ENCODE measurements at places on chromosomes 5 and 9.

DNA sequence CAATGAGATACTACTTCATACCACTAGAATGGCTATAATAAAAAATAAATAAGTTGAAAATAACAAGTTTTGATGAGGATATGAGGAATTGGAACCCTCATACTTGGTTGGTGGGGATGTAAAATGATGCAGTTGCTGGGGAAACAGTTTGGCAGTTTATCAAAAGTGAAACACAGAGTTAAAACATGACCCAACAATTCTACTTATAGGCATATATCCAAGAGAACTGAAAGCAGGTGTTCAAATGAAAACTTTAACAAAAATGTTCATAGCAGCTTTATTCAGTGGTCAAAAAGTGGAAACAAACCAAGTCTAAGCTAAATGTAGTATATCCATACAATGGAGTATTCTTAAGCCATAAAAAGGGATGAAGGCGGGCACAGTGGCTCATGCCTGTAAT lies 13.1 kb upstream of the LHFPL2 start:
- no peak for DNase-seq

- DNase-seq, result no peak
Observed at GRCh38 chr9:110152704-110153374, 55.1 kb downstream of the C9orf152 start.

DNA sequence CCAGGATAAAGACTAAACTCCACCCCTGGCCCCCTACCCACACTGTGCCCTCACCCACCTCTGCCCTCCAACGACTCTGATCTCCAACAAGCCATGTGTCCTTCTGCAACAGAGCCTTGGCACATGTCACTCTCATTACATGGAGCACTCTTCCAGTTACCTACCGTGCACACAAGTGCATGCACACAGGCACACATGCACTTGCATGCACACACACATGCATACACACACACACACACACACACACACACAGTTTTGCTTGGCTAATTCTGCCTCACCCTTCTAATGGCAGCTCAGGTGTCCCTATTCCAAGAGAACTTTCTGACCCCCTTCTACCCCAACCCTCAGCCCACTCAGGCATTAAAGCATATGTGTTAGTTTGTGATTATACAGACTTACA lies 19.6 kb downstream of the GALNT10 start:
- no peak for DNase-seq

GRCh38 chr9:78552802-78553201 lies 255.9 kb downstream of the PSAT1 start:
- DNase-seq, result no peak

GRCh38 chr9:137052998-137053943 lies 590 bp downstream of the ENTPD2 start:
- DNase-seq, result no peak

- no peak for DNase-seq
Observed at GRCh38 chr5:16784843-16785791, 151.0 kb downstream of the MYO10 start.

- DNase-seq, result no peak
Observed at GRCh38 chr5:122076669-122077365, 1.2 kb downstream of the LOX start.

DNA sequence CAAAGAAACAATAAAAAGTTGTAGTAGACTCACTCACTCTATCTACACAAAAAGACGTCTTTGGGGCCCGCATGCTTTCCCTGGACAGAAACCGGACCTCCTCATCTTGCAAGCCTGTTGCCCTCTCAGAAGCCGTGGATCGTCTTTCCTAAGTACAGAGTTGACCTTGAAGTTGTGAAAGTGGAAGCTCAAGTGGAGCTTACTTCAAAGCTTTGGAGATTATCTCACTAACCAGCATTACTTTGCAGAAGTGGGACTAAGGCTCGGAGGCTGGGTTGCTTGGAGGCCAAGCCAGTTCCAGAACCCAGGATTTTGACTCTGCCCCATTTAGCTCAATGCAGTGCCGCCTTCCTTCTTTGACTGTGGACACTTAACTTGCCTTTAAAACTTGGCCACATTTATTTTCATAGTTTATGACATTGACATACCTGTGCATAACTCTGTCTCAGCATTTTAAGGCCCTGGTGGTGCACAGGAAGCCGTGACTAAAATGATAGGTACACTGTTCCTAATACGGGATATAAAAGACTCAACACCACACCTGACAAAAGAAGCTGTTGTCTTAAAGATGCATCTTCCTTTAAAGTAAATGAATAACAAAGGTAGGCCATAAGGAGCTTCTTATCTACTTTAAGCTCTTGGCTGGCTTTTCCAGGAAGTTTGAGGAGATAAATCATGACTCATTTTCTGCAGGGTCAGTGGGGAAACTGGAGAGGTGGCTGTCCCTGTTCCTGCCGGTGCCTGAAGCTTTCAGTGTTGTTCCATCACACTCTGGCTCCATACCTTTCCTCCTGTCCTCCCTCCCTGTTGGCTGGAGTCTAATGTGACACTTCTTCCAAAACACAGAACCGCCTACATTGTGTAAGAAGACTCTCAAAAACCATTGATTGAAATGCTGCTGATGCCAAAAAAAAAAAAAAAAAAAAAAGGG lies 10.7 kb downstream of the SLC25A25 start:
- DNase-seq, result no peak

DNA sequence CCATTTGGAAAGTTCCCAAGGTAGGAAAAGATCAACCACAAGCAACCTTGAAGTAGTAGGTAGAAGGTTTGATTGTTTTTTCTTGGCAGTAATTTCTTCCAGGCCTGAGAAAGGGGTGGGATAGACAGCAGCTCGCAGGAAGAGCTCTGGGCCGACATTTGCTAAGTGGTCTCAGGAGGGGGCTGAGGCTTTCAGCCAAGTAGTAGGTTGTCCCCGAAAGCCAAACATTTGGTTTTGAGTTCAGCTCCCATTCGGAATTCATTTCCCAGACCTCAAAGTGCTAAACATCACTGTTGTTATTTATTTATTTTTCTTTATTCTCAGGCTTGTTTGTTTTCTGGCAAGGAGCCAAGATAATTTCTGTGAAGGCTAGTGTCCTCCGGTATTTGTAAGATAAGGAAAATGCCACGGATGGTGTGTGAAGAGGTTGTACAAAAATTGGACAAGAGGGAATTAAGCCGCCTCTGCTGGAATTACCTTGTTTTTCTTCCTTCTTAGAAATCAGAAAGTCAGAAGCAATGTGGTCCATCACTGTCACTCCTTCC lies 112.1 kb downstream of the KIF4B start:
- no peak for DNase-seq

DNA sequence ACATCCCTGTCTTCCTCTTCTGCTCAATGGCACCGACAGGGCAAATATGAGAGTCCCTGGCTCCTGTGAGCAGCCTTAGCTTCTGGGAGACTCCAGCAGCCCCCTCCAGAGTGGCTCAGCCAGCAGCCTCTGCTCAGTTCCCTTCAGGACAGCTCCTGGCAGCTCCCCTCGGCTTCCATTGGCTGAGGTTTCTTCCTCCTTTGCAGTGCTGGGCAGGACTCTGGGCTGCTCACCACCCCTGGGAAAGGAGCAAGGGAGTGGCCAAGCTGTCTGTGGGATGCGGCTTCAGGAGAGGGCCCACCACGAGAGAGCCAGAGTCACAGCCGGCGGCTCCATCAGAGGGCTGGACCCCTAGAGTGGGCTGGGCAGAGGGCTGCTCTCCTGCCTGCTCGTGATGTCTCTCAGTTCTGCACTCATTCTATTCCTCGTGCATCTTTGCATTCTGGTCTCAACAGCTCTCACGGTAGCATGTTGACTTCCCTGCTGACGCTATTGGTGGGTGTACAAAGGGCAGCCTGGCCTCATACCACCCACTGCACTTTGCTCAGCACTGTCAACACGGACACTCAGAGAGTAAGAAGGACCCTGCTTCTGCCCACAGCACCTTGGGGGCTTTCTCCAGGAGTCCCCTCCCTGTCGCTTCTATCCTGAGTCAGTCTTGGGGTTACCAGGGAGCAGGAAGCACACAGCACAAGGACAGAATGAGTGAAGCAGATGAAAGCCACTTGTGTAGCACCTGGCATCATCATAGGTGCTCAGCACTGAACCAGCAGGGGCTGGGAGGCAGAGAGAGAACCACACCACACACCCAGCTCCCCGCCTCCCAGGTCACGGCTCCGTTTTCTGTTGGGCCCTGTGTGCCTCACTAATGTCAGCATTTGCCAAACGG lies 80.9 kb upstream of the ALDH1B1 start:
- DNase-seq, result no peak

- DNase-seq, result no peak
Observed at GRCh38 chr5:71924980-71925379, 182.3 kb upstream of the MAP1B start.

- DNase-seq, result no peak
Observed at GRCh38 chr5:15995341-15996052, 184.1 kb downstream of the MARCHF11 start.

DNA sequence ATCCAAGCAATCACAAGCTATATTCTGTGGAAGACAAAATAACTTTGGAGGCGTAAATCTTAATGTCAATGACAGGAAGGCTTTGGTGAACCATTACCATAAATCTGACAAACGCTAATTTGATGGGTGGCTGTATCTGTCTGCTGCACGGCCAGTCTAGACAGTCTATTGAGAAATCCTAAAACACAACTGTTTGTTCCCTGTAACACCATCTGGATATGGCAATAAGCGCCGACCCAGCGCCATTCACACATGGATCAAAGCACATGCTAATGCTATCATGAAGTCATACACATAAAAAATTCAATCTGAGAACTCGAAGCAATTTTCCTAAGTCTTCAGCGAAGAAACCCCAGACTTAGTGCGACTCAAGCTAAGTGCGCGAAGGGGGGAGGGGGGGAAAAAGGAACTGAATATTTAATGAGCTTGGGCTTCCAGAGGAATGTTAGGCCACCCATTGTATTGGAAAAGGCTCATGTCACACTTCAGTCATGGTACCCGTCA lies 95.1 kb downstream of the ARL15 start:
- DNase-seq, result no peak

DNA sequence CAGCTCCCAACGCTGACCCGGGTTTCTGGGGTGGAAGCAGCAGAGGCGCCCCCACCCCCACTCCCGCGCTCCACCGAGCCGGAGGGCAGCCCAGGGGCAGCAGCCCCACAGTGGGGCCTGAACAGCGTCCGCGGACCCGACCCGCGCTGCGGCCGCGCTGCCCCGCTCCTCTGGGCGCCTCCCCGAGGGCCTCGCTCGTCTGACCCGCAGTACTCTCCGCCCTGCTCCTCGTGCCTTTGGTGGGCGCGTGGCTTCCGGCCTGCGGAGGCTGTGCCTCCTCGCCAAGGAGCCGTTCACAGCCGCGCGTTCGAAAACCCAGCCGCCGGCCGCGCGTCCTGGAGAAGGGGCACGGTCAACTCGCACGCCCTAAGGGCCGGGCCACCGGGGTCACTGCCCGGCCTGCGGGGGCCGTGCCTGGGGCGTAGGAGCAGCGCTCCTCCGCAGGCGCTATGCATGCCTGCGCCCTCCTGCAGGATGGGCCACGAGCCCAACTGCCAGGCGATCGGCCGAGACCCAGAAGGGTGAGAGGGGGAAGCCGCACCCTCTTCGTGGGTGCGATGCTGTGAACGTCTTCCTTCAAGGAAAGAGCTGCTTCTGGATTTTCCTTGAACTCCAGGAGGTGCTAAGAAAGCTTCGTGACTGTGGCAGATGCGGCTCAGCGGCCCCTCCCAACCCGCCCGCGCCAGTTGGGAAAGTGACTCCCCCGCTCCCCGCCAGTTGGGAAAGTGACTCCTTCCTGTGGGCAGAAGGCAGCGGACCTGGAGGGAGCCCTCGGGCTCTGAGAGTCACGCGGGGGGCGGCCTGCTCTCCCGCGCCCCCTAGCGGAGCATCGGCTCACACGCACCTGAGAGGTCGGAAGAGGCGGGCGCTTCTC lies 82.7 kb downstream of the HSD17B3 start:
- DNase-seq, result no peak

- DNase-seq, result no peak
Observed at GRCh38 chr5:172533399-172534228, 79.3 kb upstream of the SH3PXD2B start.

DNA sequence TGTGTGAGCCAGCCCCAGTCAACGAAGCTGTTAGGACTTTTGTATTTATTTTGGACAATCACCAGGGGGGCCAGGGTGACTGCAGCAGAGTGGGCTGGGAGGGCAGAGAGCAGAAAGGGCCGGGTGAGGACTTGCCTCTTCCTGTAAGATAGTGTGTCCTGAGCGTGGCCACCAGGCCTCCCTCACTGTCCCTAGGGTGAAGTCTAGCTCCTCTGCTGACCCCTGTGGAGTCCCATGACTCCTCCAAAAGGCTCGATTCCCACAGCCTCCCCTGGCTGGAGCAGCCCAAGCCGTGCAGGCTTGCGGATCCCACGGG lies 147.8 kb downstream of the RXRA start:
- no peak for DNase-seq

DNA sequence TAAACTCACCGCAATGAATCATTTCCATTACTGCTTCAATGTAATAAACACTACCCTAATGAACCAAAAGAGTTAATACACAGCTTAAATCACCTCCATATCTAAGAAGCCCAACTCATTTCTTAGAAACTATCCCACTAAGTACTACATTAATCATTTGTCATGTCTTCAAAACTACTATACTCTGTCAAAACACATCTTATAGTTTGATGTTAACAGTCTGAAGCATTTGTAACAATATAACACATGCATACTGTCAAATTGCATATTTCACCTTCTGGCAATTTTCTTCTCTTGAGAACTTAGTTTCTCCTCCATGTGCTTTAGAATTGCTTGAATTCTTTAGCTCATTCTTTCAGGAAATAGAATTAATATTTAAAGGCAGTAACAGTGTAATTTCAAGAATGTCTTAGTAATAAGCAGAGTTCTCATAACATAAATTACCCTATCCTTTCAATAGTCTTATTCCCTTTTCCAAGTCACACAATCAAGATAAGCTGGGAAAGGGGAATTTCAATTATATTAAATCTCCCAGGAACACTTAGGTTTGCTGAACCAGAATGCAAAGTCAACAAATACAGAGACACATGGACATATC lies 199.7 kb downstream of the ATPSCKMT start:
- DNase-seq, result no peak

GRCh38 chr9:77876091-77876490 lies 155.5 kb downstream of the GNAQ start:
- DNase-seq, result no peak

DNA sequence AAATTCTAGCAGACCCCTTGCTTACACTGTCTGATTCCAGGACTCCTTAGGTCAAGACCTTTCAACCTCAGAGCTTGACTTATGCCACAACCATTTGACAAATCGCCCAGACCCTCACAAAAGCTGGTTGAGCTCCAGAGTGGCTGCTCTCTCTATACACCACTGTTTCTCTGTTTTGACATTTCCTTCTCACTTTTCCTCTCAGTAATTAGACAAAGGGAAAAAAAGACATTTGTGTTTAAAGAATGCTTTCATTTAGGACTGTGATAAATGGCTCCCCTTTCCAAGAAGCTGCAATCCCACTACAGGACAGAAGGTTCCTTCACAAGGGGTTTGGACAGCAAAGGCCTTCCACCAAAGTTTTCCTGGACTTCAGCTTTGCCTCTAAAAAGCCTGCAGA lies 601.3 kb downstream of the NR2F1-AS1 start:
- no peak for DNase-seq

All from activated CD4-positive, alpha-beta T cell treated with anti-CD3 and anti-CD28 coated beads for 4 hours (primary cell).